T-helper 22 cell (primary cell): ENCODE measurements at places on chromosomes 7 and 10.

- DNase-seq = no peak
Observed at GRCh38 chr7:77831481-77831880, 32.9 kb downstream of the PHTF2 start.

DNA sequence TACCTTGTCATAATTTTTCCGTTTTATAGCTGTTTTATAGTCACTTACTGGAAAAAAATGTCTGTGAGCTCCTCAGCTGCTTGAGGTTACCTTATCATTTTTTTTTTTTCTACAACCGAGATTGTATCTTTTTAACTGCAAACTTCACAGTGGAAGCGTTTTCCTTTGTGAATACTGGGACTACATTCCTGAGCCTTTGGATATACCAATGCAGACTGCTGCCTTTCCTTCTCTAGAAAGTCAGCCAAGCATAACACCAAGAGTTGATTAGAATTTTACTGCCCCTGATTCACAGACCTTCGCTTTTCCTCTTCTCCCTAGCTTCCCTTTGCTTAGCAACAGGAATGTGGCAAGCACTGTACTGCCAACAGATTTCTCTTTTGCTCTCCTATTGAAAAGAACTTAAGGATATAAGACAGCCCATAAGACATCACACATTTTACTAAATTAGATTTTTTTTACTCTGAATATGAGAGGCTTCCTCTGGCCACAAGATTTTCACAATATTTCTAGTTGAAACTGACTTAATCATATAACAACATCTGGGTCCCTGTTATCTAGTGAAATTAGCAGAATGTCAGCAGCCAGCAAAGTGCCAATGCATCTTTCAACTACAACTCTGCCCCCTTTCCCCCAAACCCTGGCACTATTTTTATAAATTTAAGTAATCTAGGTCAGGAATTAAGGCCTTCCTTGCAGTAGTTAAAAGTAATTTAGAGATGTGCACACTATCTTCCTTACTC, 170.6 kb downstream of the PRKG1 start:
- DNase-seq = no peak

DNA sequence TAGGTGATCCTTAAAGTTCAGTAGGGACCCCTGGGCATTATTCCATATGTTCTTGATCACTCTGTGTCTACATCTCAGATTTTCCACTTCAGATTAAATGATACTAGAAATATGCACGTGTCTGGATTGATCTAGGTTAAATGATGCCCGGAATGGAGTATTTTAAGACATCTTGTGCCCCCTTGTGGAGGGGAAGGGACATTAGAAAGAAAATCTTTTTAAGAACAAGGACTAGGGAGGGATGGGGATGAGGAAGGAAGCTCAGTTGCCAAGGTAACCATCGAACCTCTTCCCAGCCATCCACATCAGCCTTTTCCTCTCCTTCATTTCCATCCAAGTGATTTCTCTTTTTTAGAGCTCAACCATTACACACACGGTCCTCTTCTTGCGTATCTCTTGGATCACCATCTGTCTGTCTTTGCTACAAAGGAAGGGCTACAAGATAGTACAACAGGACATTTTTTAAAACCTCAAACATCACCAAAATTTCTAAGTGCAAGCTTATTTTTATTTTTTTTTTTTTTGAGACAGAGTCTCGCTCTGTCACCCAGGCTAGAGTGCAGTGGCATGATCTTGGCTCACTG, 40.5 kb downstream of the PRSS2 start:
- DNase-seq = no peak

GRCh38 chr10:119373294-119374102, 166.1 kb downstream of the GRK5 start:
- DNase-seq = no peak

DNA sequence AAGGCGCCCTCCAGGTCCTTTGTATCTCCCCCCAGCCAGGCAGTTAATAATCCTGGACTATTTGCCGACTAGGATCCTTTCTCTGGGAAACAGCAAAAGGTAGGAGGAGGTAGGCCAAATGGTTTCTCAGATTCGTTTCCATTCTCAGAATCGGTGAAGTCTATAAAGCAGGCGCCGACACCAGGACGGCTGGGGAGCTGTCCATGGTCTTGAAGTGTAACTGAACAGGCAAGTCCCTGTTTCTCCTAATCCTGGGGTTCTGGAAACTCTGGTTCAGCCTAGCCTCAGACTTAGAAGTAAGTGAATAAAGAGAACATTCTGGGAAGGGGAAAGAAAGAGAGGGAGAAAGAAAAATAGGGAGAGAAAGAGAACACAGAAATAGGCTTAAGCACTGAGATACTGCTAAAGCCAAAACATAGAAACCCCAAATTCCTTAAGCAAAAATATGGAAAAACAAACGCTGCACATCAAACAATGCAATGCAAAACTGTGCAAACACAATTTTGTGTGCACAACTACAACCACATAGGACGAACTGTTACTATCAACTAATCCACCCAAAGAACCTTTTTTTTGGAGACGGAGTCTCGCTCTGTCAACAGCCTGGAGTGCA, 11.1 kb upstream of the INA start:
- DNase-seq = no peak

DNA sequence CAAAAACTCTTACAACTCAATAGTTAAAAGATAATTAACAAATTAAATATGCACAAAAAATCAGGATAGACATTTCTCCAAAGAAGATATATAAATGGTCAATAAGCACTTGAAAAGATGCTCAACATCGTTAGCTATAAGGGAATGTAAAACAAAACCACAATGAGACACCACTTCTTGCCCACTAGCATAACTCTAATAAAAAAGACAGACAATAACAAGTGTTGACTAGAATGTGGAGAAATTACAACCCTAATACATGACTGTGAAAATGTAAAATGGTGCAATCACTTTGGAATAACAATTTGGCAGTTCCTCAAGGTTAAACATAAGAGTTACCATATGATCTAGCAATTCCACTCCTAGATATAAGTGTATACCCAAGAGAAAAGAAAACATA, 74.3 kb upstream of the PCGF5 start:
- no peak for DNase-seq

GRCh38 chr10:10294881-10295529, 722.7 kb upstream of the CELF2 start:
- no peak for DNase-seq

DNA sequence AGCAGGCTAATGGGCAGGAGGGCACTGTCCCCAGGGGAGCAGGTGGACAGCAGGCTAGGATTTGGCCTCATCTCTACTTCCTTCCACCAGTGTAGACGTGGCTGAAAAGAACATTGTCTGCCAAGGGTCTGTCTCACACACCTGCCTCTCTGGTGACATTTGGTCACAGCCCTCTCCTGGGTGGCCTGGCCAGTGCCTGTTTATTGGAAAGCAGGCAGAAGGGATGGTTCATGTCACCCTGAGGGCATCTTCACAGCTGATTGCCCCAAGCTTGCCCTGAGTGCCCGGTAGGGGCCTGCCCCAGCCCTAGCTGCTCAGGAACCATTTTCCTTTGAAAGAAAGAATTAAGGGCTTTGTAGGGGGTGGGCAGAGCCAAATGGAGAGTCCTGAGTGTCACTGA, 138.7 kb downstream of the C10orf105 start:
- DNase-seq = no peak

DNA sequence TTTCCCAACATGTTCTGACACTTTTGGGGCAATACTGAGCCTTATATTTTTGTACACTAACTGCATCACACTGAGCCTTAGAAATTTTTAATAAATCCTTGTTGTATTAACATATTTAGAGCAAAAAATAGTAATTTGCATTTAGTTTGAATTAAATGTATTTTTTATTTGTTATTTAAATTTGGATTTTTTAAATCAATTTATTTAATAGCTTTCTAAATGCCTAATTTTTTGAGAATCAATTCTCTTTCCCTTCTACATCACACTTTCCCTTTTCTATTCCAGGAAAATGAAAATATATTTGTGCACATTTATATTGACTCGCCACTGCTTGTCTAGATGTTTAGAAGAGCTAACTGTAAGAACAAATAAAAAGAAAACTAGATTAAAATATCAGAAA, 414.6 kb upstream of the POM121L12 start:
- no peak for DNase-seq

- no peak for DNase-seq
Observed at GRCh38 chr10:75852851-75853484, 421.5 kb downstream of the LRMDA start.

- no peak for DNase-seq
Observed at GRCh38 chr10:59234816-59235429, 58.5 kb downstream of the PHYHIPL start.

GRCh38 chr10:62306663-62307062, 38.0 kb upstream of the RTKN2 start:
- DNase-seq = no peak

- DNase-seq = no peak
Observed at GRCh38 chr10:93963434-93963833, 30.3 kb upstream of the PLCE1 start.

DNA sequence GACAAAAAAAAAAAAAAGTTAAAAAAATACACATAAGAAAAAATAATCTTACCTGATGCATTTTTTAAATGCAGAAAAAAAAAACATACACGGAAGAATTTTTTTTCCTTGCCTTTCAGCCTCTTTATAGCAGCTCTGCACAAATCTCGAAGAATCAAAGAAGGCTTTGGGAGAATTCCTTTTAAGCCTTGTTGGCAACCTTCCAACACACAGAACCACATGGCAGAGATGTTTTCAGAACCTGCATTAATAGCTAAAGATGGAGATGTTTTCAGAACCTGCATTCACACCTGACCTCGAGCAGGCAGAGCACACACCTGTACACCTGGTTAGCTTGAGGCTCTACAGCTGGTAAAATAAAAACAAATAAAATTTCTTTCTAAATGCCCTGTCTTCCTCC, 65.6 kb downstream of the DOCK4 start:
- DNase-seq = no peak

GRCh38 chr10:62996516-62996915, 136.6 kb upstream of the NRBF2 start:
- DNase-seq = no peak

GRCh38 chr7:91397612-91398011, 133.4 kb downstream of the FZD1 start:
- no peak for DNase-seq

GRCh38 chr10:85917601-85918000, 449.0 kb downstream of the GRID1 start:
- DNase-seq = no peak

- DNase-seq = no peak
Observed at GRCh38 chr10:33820531-33820930, 486.1 kb upstream of the NRP1 start.

DNA sequence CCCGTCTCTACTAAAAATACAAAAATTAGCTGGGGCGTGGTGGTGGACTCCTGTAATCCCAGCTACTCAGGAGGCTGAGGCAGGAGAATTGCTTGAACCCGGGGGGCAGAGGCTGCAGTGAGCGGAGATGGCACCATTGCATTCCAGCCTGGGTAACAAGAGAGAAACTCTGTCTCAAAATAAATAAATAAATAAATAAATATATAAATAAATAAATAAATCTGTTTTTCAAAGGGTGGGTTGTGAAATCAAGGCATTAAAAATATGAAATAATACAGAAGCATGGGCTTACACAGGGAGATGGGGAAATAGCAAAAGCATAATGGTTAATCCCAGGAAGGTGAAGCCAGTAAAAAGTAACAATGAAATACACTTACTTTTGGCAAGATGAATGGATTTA, 93.9 kb downstream of the LYZL2 start:
- no peak for DNase-seq

GRCh38 chr7:91496251-91496820, 232.1 kb downstream of the FZD1 start:
- no peak for DNase-seq

- DNase-seq = no peak
Observed at GRCh38 chr10:21961847-21962246, 41.7 kb downstream of the DNAJC1 start.

DNA sequence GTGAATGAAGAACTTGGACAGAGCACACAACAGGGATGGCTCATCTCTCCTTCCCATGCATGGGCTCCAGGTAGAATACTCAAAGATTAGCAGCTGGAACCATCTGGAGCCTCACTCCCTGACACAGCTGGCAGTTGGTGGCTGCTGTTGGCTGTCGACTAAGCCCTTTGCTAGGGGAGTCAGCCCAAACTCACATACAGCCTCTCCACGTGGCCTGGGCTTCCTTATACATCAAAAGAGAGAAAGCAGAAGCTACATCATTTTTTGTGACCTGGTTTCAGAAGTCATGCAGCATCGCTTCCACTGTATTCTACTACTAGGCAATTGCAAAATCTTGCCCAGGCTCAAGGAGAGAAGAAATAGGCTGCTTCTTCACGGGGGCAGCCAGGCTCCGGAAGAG, 24.4 kb downstream of the ASNS start:
- no peak for DNase-seq

DNA sequence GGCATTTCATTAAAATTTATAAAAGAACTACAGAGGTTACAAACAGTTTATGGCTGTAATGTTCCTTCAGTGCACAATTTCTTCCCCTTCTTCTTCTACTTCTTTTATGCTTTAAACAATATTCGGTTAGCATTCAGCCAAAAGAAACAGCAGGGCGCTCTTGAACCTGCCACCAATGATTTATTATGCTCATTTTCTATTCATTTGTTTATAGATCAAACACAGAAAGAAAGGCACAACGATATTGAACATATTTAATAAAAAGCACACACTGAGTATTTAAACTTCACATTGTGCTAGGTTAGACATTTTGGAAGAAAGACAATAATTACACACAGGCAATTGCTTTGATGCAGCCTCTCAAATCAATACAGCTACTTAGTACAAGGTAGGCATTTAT, 1025.8 kb upstream of the LRRN3 start:
- no peak for DNase-seq

DNA sequence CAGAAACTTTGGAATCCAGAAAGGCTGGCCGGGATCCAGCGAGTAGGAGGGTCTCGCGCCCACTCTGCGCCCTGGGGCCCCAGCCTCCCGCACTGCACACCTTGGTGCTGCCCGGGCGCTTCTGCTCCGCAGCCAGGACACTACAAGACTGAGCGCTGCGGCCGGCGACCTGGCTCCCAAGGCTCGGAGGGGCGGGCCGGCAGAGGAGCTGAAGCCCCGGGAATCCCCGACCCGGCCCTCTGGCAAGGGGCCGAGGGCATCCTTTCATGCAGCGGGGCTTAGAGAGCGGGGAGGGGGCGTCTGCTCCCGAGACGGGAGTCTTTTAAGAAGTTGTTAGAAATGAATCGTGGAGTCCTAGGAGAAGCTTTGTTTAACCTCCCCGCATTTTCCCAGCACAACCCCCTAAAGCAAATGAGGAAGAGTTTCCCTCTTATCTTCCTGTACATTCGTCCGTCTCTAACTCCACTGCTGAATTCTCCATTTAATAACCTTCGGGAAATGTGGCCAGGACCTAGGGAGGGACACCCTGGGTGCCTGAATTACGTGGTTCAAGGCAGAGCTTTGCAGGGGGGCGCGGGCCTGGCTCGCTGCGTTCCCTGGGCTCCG, 1.1 kb downstream of the VWC2 start:
- DNase-seq = no peak

DNA sequence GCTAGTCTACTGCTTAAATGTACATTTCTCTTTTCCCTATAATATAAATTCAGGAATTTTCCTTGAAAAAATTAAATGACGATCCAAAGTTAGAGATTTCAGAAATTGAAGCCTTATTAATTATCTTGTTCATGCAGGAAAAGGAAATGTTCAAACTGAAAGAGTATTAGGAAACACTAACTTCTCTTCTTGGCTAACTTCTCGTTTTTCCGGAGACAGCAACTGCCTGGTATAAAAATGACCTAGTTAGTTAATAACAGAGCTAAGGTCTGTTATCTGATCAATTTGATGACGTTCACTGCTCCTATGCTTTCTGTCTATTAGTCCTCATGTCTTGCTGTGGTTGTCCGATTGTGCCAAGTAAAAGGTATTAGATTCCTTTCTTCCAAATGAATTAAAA, 212.5 kb downstream of the DGKB start:
- DNase-seq = no peak
